ENCODE measurements at places on chromosomes 7 and 10. TPM values are rescaled to one million over a fixed set of nuclear protein-coding genes. Genes with fewer than 3 reads are reported as not detected.

The TSPAN33 gene
- 10.9 TPM for total RNA-seq

DNA sequence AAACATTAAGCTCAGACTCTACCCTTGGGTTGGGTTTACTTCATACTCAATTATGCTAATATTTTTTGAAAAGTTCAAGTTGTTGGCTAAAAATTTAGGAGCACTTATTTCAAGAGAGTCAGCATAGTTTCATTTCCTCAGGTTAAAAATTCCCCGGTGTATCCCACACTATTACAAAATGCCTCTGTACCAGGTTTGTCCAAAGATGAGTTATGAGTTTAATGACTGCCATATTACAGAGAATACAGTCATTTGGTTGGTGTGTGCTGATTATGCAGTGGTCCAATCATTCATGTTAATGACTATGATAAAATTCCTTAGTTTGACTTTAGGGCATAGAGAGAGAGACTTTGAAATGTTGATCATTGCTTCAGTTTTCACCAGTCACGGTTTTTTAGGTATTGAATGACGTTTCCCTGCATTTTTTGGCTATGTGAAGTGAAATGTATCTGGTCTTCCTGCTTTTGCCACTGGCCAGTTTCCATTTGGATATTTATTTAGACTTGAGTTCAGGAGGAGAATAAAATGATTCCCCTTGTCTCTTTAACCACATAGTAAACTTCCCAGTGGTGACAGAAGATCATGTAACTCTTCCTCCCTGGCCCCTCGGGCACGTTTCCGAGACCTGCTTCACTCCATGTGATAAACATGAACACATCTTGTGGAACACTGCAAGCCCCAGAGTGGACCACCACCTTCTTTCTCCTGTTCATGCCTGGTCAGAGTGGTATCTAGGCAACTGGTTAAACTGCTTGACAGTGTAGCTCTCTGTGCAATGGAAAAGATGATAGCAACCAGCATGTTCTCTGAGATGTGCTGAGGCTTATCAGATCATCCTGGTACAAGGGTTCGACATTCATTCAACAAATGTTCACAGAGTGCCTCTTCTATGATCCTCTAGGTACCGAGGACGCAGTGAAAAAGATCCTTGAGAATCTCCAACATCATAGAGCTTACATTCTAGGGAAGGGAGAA is 153.6 kb downstream of the CACNB2 start:
- DNase-seq = no peak

The EPO gene
- total RNA-seq = not detected

GRCh38 chr7:122363144-122363543 is 58.6 kb upstream of the FEZF1 start:
- no peak for DNase-seq

GRCh38 chr7:117273814-117274225 is 49.0 kb downstream of the WNT2 start:
- DNase-seq = no peak

GRCh38 chr7:24102988-24103387 is 181.0 kb upstream of the NPY start:
- DNase-seq = no peak

- DNase-seq = no peak
These were observed 284.3 kb upstream of the KAT6B start for GRCh38 chr10:74542077-74542476.

DNA sequence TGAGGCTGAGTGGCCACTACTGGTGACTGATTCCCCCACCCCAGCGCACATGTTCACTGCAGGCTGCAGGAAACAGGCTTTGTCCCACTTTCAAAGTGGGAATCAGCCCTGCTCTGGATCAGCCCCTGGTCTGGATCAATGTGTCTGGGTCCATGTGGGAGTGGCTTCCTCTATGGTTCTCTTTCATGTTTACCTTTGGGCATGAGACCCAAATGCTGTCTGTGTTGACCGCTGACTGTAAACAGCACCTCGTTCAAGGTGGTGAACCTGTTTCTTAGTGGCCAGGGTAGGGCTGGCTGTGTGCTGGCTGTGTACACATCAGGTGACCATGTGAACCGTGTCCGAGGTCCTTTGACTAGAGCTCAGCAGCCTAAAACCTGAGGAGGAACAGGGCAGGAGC is 121.8 kb downstream of the CAMK1D start:
- DNase-seq = no peak

The NUTM2E gene
- total RNA-seq = not detected

The SUGCT gene
- total RNA-seq = 4.4 TPM

The HOXA1 gene
- total RNA-seq = 0.12 TPM

The CYP3A7 gene
- not detected for total RNA-seq

GRCh38 chr7:38542156-38542555 is 89.0 kb downstream of the AMPH start:
- DNase-seq = no peak

GRCh38 chr10:22537810-22538209 is 176.6 kb downstream of the PIP4K2A start:
- DNase-seq = peak; percentile 31

GRCh38 chr10:118745056-118745455 is 9.7 kb downstream of the CACUL1 start:
- no peak for DNase-seq

The HTR5A gene
- total RNA-seq = not detected

DNA sequence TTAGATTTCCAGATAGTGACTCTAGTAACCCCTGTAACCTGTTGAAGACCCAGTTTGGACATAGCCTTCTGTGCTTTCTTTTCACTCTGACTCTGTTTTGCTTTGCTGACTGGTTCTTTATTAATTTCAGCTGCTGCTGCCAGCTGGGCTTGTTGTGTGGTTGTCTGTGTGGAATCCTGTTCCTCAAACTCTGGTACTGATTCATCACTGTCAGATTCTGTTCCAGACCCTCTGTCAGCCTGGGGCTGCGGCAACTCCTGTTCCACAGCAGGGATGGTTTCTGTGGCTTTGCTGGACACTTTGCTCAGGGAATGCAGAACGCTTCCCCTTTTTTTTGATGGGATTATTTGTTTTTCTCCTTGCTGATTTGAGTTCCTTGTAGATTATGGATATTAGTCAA is 104.9 kb downstream of the SEC23IP start:
- DNase-seq = no peak

The PLXDC2 gene
- 19.8 TPM for total RNA-seq

DNA sequence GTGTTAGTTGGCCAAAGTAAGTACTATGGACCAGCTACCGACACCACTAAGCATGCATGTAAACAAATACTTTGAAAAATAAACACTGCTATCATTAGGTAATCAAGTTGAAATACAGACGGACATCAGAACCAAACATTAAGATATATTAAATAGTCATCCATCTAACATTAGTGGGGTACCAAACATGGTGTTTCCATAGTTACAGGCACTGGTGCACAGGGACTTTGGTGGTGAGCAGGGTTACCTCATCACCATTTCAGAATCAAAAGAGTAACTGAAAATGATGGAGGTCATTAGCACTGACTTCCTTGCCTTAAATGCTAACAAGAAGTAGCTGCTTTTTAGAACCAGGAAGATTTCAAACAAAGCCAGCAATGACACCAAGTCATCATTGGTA is 23.9 kb downstream of the EBLN1 start:
- no peak for DNase-seq

Measured in left cardiac atrium (tissue), 4 donors.